Cortex of kidney (tissue), 1 donor: ENCODE measurements at places on chromosomes 3 and 15.

GRCh38 chr3:66582721-66583423, 82.0 kb upstream of the LRIG1 start:
- no peak for DNase-seq

DNA sequence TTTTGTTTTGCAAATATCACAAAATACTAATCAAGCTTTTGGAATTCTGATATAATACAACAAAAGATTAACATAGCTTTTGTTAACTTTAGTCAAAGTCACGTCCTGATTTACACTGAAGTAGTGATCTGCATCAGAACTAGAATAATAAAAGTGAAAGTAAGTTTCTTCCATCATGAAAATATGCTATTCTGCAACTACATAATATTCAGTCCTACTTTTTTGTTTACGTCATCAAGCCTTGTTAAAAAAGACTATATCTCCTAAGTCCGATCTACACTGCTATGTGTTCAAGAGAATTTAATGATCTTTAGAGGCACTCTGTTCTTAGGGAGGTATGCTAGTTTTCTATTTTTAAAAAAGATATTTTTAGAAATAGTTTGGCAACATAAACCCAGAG, 330.1 kb downstream of the ARPP21 start:
- no peak for DNase-seq

GRCh38 chr15:87736401-87736800, 520.1 kb downstream of the NTRK3 start:
- DNase-seq: no peak

DNA sequence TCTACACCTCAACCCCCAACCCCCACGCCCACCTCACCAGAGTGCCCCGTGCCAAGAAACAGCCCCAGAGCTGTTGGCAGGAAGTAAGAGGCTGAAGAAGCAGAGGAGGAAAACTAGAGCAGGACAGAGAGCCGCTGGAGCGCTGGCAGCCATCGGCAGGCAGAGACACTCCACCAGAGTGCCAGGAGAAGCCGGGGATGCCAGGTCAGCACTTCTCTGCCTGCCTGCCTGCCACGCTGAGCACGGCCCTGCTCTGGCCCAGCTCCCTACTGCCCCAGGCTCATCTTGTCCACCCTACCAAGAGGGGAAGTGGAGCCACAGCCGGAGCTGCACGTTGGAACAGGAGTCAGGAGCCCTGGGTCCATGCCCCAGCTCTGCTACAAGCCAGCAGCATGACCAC, 29.7 kb downstream of the CACNA2D2 start:
- no peak for DNase-seq

DNA sequence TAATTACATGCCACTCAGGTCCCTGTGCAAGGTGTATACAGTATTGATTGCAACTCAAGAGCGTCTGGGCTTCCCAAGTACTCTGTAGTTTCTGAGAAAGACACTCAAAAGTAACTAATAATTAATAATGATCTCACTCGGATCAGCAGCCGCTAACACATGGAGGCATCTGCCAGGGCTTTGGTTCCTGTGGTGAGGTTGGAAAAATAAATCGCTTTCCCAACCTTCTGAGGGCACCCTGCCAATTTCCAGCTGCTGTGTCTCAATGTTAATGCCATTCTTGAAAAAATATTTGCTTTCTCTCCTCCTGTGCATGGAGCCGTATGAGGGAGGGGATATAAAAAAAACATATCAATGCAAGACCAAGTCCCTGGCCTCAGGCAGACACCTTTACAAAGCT, 116.5 kb upstream of the SLC2A2 start:
- no peak for DNase-seq

GRCh38 chr3:187946163-187946691, 201.0 kb upstream of the BCL6 start:
- no peak for DNase-seq

- DNase-seq: no peak
These were observed 104.3 kb upstream of the RNU6-1 start for GRCh38 chr15:67944010-67944641.

GRCh38 chr3:35296533-35296932, 342.8 kb upstream of the ARPP21 start:
- DNase-seq: no peak

DNA sequence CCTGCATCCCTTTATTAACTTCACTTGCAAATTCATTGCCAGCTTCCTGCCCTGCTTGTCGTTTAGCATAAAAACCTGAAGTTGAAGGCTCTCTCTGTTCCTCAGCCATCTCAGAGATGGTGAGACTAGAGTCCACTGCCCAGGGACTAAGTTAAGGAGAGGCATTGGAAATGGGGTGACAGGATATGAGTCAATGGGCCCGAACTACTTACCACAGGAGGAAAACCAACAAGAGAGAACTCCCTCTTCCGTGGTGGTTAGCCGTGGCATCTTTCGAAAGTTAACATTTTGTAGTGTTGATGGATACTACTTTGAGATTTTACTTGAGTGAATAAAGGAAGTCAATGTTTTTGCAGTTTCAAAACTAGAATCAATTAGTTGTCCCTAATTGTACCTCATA, 65.3 kb downstream of the LRTM1 start:
- DNase-seq: no peak

DNA sequence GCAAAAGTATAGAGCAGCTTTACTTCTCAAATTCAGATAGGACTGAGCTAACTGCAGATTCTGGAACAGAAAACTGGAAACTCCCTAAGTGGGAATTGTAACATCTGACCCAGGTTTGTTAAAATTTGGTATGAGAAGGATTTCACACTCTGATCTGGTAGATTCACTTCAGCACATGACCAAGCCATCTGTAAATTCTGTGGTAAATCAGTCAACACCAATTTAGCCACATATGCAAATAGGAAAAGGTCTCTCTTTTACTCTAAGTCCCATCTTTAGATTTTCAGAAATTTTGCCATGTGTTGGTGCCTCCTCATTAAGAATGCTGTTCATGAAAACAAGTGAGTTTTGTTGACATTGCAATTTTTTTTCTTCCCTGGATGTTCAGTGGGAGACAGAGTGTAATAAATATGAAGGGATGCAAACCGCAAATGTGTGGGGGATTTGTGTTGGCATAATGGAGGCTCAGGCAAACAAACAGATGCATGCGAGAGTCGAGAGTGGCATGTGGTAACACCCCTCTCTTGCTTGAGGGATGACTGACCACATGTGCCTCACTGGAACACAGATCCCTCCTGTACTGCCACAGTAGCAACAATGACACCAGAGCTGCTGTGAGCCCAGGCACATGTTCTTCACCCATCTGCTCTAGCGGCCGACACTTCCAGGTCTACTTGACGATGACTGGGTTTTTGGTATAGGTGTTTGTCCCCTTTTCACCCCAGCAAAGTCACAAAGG, 146.6 kb downstream of the FEZF2 start:
- DNase-seq: no peak

DNA sequence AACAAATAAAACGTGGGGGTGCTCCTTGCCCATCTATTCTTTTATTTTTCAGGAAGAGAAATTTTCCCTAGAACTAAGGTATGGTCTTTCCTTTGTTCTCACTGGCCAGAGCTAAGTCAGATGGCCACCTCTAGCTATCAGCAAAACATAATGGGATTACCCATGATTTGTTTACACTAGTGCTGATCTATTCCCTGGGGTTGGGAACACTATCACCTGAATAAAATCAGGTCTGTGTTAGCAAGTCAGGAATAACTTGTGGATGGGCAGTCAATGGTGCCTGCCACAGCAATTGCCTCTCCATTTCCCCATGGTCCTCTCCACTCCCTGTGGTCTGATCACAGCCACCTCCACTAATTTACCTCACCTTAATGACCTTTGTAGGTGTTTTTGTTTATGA, 181.7 kb upstream of the CADPS start:
- no peak for DNase-seq

GRCh38 chr3:175486255-175486654, 627.1 kb downstream of the NAALADL2 start:
- DNase-seq: no peak

- DNase-seq: no peak
These were observed 50.2 kb upstream of the CCR4 start for GRCh38 chr3:32901005-32901932.

- no peak for DNase-seq
These were observed 9.6 kb downstream of the XCR1 start for GRCh38 chr3:46017720-46018119.

- no peak for DNase-seq
These were observed 321.8 kb downstream of the FEZF2 start for GRCh38 chr3:62051506-62051905.

GRCh38 chr15:92840149-92840548, 60.0 kb upstream of the CHD2 start:
- DNase-seq: no peak

GRCh38 chr3:156664831-156665178, 9.6 kb upstream of the TIPARP start:
- no peak for DNase-seq

DNA sequence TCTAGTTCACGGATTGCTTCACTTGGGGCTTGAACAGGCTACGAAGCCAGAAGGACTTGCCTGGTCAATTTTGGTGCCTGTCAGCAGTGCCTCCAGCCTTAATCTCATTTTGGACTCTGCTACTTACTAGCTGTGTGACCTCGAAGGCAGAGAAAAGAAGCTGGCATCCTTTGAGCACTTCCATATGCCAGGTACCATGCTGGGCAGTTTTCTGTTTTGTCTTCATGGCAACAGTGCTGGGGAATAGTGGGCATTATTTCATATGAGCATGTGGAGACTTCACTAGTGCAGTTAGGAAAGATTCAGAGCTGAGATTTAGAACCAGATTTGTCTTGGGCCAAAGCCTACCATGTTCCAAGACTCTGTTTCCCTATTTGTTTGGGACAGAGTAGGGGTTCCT, 92.2 kb downstream of the LRTM1 start:
- no peak for DNase-seq

GRCh38 chr3:33146791-33147445, 33.1 kb downstream of the CRTAP start:
- no peak for DNase-seq

- DNase-seq: no peak
These were observed 844 bp upstream of the PFN2 start for GRCh38 chr3:149971403-149972075.

- no peak for DNase-seq
These were observed 517 bp downstream of the TMA7 start for GRCh38 chr3:48440590-48440958.

DNA sequence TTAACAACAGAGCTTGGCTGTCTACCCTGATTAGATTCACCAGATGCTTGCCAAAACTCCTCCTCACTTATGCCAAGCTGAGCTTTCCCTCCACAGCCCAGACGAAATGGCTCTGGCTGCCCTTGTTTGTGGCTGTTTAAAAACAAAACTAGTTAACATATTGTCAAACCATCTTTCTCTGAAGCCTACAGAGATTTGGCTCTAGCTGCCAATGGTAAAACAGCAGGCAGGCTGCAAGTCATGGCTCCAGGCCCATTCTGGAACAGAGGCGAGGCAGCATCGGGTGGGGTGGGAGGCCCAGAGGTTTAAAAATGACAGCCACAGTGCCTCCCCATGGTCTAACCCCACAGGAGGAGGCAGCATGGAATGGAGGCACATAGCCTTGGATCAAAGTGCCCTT, 75.9 kb downstream of the SCN5A start:
- no peak for DNase-seq

DNA sequence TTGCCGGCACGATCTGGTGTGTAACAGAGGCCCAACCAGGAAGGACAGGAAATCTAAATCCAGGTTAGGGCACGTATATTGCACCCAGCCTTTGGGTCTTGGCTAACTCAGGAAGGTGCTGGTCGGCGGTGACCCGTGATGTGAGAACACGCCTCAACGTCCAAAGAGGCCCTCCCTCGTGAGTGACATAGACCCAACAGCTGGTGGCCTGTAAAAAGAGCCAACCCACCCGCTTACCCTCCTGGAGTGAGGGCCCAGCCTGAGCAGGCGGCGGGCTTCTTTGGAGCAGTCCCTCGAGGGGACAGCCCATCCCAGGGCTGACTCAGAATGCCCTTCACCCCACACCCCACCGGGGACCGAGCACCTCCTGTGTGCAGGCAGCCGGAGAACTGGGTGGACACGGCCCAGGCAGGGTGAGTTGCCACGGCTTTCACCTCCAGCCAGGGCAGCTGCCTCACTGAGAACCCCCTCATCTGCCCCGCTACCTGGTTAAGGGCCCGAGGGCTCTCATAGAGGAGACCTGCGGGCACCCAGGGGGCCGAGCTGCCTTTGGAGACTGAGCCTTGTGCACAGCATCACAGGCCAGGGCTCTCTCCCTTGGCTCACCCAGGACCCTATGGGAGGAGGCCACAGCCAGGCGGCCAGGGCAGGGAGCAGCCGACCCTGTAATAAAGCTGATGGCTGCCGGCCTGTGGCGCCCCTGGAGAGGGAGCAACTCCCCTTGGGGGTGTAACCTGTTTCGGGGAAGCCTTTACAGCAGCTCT, 41.8 kb downstream of the ZNF710 start:
- no peak for DNase-seq

- DNase-seq: no peak
These were observed 92.2 kb upstream of the AGTR1 start for GRCh38 chr3:148605521-148605920.

DNA sequence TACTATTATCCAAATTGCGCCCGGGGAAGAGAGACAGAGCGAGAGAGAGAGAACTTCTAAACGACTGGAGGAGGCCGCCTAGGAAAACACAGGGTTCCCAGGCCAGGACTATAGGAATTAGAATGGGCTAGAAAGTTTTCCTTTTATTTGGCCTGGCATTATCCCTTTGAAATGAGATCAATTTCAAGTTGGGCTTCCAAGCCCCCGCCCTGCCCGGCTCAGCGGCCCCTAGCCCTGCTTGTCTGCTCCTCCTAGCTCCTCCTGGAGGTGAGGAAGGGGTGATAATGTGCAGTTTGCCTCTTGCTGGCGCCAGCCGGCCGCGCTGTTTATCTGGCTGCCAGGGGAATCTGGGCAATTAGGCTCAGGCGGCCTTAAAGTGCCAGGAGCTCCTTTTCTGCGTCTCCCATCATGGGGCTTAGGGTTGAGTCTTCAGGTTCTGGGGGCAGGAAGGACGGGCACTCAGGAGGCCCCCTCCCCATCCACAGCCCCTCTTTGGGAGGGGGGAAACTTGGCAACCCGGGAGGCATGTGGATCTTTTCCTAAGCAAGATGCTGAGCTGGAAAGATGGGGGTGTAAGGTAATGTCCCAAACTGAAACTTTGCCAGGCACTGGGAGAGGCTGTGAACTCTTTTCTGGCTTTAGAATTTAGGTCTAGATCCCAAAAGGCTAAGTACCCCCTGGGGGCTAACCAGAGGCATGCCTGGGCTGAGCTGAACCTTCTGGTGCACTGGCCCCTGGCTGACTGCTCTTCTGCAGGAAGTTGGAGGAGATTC, 5.5 kb downstream of the SMAD6 start:
- DNase-seq: no peak
